NB4 (cell line): ENCODE measurements at places on chromosomes 4 and X.

GRCh38 chr4:25112995-25113380 lies 47.3 kb downstream of the SEPSECS start:
- no peak for DNase-seq

GRCh38 chrX:56804867-56805266 lies 75.8 kb downstream of the NBDY start:
- no peak for DNase-seq

DNA sequence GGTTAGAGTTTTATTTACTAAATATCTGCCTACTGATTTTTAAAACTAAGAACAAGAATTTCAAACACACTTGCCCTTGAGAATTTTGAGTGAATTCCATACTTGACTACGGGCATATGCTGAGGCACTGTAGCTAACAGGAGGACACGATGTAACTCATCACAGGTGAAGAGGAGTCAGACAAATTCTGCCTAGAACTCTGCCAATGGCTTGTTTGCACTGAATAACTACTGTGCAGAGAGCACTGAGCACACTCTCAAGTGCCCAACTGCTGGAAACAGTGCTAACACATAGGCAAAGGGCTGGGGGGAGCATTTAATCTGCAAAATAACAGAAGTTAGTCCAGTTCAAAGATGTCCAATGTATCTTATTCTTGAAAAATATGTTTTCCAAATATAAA lies 104.4 kb downstream of the WDFY3 start:
- no peak for DNase-seq

DNA sequence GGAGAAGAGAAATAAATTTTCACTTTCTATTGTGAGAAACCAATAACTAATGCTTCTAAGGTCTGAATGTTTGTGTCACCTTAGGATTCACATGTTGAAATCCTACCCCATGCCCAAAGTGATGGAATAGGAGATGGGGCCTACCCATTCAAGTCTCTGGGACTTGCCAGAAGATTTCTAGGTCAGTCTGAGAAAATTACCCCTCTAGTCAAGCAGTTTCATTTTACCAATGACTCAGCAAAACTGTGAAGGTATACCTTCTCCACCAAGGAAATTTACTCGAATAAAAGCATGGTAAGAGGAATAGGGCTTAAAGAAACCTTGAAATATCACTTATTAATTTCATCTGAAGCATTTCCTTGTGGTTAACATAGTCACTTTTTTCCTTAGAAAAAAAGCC lies 23.5 kb upstream of the PAPSS1 start:
- no peak for DNase-seq

DNA sequence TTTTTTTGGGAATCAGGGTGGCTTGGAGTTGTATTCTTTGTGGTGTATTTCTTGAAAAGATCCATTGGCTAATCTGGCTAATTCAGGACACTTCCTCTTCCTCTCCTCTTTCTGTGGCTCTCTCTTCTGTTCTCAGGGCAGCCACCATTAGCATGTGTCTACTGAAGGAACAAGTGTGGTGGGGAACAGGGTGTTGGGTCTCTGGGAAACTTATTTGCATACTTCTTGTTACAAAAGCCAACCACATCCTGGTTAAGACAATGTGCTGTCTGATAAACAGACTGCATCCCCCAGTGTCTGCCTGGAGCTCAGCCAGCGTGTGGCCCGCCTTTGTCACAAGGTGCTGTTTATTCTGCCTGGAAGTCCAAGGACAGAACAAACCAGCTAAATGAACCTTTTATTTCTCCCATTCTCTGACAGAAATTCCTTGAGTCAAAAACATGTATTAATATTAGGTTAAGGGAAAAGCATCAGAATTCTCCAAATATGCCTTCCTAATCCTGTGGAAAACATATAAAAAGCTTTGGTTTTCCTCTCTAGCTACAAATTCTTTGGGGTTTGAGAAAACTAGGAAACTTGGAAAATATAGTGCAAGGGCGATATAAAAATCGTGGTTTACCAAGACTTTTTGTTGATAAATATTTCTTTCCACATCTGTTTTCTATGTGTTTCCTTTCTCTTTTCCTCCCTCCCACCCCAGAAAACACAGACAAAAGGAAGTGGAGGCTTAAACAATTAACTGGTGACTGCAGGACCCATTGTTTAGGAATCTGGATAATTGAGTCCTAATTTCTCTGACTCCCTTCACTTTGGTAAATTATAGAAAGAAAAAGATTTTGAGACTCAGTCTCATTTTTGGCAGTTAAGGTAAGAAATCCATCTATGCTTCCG lies 203.6 kb downstream of the SPRY1 start:
- DNase-seq = peak; percentile 97
